ENCODE measurements at places on chromosomes 2 and 18.
A peak's percentile ranks its signal among the peaks of the same experiment; 100 is the strongest.

- peak; percentile 17 for DNase-seq
These were observed 185.9 kb upstream of the SPHKAP start for GRCh38 chr2:228367356-228367755.

GRCh38 chr2:164888592-164888991, 47.0 kb upstream of the COBLL1 start:
- DNase-seq = no peak

DNA sequence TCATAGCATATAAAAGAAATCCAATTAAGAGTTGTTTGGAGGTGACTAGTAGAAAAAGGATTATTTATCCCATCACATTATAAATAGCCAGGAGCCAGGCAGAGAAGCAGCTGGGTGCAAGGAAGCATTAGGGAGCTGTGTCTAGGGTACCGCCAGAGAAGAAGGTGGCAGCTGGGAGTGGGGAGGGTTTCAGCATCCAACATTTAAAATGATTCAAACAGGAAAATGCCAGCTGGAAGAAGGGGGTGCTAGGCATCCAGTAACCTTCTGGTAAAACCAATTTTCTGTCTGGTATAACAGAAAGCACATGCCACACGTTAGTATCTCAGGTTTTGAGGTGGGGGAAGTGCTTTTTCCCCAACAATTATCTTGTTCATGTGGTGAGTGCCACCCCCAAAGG, 452.4 kb downstream of the ZEB2 start:
- peak; percentile 41 for DNase-seq

DNA sequence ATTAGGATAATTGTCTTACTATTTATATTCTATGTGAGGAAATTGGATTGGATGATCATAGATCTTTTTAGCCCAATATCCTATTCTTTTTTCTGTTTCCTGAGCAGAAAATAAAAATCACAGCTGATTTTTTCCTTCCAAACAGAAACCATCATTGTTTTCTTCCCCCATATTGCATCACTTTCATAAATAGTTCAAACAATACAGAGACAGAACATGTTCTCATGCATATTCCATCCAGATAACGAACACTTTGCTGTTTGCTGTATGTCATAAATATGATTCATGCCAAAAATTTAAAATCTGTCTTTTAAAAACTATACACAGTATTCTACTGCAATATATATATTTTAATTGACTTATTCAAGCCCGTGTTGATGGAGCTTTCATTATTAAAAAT, 22.0 kb upstream of the RALBP1 start:
- no peak for DNase-seq

- no peak for DNase-seq
These were observed 10.7 kb upstream of the RBM45 start for GRCh38 chr2:178101321-178102079.

GRCh38 chr2:155157711-155158110, 459.2 kb downstream of the KCNJ3 start:
- peak; percentile 52 for DNase-seq

DNA sequence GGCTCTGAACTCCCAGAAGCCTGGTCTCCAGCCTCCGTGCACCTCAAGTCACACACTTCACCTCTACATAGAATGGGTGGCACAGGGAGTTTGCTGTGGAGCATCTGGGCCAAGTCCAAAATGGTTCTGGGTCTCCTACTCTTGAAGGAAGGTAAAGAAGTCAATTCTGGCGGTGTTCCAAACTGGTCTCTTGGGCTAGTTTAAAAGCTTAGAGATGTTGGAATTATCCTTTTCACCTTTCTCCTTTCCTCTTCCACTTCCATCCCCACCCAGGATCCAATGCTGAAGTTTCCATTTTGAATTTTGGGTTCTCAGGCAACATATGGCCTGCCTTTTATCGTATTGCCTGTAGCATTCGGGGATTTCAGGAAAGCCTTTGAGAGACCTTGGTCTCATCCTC, 325.2 kb downstream of the PDE11A start:
- no peak for DNase-seq

- DNase-seq = no peak
These were observed 110.5 kb upstream of the ZSWIM2 start for GRCh38 chr2:186959486-186959885.

DNA sequence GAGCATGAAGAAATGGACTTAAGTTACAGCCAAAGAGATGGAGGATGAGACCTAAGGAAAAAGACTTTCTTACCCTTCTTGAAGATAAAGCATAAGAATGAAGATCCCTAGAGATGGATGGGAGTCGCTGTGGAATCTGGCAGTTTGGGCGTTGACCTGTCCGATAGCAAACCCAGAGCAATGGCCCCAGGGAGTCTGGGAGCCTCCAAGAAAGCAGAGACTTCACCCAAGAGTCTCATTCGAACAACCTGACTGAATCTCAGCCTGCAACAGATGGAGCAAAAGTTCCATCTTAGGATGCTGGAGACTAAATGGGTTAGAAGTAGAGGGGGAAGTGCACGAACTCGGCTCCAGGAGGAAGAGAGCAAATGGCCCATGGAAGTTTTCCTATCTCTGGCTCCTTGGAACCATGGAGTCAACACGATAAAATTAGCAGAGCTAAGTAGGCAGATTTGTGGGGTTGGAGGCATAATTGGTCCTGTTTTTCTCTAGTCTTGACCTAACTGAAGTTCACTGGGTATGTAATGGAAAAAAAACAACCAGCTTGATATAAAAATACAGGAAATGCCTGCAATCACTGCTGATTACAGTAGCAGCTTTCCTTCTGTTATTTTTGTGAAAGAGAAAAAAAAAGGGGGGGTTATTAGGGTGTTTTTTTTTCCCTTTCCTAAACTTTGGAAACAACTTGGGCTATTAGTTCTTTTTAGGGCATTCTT, 178.4 kb upstream of the EPAS1 start:
- DNase-seq = no peak

DNA sequence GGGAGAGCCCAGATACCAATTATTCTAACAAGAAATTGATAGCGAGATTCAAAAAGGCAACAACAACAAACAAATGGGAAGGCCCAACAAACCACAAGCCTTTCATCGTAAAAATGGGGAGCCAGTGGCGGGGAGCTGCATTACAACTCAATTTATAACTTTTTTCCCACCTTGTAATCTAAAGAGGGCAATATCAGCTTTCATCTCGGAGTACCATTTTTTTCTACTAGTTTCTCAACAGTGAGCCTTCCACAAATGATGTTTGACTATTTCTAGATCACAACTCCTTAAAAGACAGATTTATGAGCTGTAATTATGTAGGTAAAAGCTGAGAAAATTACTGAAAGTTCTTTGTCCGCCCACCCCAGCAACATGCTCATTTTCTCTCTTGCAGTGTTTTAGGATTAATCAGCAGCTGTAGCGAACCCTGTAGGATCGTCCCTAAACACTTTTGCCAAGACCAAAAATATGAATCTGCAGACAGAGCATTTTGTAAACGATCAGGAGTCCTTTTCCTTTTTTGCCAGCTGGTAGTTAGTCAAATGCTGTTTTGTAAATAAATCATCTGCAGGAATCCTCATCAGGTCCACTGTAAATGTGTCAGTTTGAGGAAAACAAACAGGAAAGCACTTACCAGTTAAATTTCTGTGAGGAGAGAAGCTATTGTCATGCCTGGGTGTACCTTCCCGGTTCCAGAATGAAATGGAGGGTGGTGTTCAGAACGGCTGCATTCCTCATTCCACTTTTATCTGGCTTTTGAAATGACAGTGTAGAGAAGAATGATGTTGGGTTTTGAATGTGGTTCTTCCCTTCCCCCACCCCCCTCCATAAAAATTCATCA, 53.2 kb downstream of the EEF1B2 start:
- no peak for DNase-seq

GRCh38 chr2:88018909-88019308, 2.6 kb upstream of the RNU2-63P start:
- DNase-seq = no peak

GRCh38 chr2:196598412-196598811, 41.1 kb upstream of the CCDC150 start:
- no peak for DNase-seq

GRCh38 chr2:190783513-190784263, 96.9 kb upstream of the GLS start:
- no peak for DNase-seq

- no peak for DNase-seq
These were observed 17.1 kb downstream of the ATOH8 start for GRCh38 chr2:85770786-85771409.

DNA sequence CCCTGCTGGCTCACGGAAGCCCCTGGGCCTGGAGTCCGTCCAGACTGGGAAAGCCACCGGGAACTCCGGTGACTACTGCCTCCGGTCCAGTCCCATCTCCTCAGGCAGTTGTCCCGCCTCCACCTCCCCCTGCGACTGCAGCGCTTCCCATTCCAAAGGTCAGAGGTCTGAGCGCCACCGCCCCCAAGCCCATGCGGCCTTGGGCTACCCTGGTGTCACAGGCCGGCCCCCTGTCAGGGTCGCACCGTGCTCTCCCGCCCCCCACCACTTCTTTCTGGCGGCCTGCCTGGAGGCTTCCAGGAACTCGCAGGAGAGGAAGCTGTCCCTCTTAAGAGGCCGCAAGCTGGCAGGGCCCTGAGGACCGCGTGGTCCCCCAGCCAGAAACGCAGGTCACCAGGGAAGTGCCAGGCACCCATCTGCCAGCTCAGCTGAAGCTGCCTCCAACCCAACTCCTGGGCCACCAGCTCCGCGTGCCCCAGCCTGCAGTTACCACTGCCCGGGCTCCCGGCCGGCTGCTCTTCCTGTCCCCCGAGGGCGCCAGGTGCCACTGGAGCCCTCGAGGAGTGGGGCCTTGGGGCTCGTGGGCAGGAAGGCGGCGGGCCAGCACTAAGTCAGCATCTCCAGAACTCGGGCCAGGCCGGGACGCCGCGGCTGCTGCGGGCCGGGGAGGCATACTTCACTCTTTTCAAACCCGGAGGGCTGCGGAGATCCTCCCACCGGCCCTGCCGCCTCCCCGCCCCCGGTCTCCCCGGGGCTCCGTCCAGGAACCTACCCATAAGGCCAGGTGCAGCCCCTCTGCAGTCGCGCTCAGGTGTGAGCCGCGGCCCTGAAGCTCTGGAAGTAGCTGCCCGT, 83.3 kb upstream of the POMC start:
- DNase-seq = no peak

DNA sequence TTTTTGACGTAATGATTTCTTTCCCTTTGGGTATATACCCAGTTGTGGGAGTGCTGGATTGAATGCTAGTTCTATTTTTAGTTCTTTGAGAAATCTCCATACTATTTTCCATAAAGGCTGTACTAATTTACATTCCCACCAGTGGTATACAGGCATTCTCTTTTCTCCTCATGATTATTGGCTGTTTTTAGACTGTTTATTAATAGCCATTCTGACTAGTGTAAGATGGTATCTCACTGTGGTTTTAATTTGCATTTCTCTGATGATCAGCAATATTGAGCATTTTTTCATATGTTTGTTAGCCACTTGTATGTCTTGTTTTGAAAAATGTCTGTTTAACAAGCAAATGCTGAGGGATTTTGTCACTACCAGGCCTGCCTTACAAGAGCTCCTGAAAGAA, 9.2 kb upstream of the CD28 start:
- DNase-seq = no peak

DNA sequence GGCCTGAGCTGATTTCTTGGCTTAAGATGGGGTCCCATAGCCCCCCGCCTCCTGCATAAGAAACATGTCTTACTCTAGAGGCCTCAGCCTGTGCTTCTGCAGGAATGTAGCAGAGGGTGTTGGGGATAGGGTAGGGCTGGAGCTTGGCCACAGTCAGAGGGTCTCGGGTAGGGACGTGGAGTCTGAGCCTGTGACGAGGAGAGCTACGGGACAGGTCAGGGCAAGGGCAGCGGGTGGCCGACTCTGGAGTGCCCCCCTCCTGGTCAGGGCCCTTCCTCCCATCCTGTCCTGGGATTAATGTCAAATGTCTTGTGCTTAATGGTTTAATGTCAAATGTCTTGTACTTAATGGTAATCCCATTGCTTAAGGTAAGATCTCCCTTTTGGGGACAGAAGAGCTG, 130.4 kb downstream of the GLI2 start:
- DNase-seq = no peak

- no peak for DNase-seq
These were observed 38.8 kb downstream of the BMP10 start for GRCh38 chr2:68832233-68832869.

- no peak for DNase-seq
These were observed 87.6 kb downstream of the PLCL1 start for GRCh38 chr2:197891897-197892442.

- no peak for DNase-seq
These were observed 108.2 kb downstream of the TDRD15 start for GRCh38 chr2:21231985-21232384.

DNA sequence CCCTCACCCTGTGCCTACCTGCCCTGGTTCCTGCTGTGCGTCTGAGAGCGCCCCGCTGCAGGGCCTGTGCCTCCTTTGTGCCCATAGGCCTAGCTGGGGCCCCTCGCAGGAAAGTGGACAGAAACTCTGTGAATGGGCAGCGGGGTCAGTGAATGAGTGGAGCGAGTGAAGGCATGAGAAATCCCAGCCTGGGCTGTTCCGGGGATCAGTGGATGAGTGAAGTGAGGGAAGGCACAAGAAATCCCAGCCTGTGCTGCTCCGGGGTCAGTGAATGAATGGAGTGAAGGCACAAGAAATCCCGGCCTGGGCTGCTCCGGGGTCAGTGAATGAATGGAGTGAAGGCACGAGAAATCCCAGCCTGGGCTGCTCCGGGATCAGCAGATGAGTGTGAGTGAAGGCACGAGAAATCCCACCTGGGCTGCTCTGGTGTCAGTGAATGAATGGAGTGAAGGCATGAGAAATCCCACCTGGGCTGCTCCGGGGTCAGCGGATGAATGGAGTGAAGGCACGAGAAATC, 2.0 kb downstream of the COLEC11 start:
- no peak for DNase-seq

GRCh38 chr2:154908327-154908726, 209.8 kb downstream of the KCNJ3 start:
- no peak for DNase-seq

- no peak for DNase-seq
These were observed 6.2 kb upstream of the ING5 start for GRCh38 chr2:241695651-241696050.

- no peak for DNase-seq
These were observed 790 bp upstream of the ACAA2 start for GRCh38 chr18:49814147-49814499.

- DNase-seq = no peak
These were observed 115.6 kb downstream of the LPIN1 start for GRCh38 chr2:11862049-11862448.

DNA sequence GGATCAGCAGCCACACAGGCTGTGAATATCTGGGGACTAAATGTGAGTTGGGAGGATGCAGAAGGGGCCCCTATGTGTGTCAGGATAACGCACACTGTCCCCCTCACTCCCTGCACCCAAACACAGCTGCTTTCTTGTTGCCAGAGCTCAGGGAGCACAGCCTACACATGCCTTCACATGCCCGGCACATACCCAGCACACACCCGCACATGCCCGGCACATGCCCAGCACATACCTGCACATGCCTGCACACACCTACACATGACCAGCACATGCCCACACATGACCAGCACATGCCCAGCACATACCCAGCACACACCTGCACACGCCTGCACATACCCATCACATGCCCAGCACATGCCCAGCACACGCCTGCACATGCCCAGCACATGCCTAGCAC, 75.6 kb downstream of the TPO start:
- DNase-seq = no peak

DNA sequence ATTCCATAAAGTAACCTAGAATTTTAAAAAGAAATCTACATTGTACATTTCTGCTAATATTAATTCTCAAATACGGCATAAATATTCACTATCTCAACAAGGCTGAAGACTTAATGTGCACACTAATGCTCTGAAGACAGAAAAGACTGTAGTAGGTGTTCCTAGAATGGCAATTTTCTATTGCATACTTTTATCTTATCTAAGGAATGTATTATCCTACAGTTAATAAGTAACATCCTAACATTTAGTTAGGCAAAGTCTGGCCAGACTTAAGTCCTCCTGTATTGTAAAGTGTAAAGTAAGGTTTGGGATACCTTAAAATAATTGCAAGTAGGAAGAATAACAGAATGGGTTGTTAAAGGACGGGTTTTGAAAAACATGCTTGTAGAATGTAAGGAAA, 42.2 kb downstream of the CHST9 start:
- no peak for DNase-seq
